ENCODE measurements at places on chromosomes 6 and 20.

DNA sequence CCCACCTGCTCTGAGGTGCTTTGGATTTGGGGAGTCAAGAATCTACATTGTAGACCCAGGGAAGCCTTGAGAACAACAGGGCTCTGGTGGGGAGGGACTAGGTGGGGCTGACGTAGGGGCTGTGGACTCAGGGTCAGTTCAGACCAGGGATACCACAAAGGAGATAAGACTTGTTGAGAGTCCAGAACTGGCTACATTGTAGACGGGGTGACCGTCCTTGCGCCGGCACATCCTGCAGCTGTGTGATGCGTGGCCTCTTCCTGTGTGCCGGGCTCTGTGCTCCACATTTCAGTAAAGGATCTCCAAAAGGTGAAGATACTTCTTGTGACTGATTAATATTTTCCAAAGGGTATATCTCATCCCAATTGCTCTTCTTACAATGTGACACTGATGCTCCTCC, 9.8 kb upstream of the TLDC2 start:
- no peak for DNase-seq

DNA sequence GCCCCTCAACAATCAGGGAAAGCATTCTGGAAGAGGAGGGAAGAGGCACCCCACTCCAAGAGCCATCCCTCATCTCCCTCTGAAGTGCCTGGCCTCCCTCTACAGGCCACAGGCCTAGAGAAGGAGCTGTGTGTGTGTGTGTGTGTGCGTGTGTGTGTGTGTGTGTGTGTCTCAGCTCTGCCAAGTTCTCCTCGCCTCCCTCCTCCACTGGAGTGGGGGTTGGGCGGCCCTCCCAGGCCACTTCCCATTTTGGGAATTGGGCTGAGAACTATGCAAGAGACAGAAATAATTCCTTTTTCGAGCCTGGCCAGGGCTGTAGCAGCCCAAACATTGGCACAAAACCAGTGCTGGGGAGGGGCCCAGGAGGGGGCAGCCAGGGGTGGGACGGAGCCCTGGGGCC, 35.7 kb downstream of the KCNB1 start:
- DNase-seq, result no peak

GRCh38 chr6:157066781-157067491, 256.4 kb downstream of the TMEM242 start:
- DNase-seq, result no peak

DNA sequence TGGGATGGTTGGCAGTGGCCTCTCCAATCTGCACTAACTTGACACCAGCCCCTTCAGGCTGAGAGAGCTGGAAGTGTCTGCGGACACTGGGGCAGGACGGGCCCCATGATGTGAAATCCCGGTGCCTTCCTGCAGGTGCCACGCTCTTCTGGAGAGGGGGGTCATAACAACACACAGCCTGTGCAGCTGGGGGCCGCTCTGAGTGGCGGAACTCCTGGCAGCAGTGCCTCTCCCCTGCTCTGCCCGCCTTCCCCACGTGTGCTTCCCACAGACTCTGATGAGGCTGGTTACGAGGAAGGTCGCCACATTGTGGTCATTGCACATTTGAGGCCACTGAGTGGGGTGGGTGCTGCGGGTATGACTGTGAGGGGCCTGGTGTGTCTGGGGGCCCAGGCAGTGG, 145.2 kb downstream of the DTNBP1 start:
- DNase-seq, result no peak

DNA sequence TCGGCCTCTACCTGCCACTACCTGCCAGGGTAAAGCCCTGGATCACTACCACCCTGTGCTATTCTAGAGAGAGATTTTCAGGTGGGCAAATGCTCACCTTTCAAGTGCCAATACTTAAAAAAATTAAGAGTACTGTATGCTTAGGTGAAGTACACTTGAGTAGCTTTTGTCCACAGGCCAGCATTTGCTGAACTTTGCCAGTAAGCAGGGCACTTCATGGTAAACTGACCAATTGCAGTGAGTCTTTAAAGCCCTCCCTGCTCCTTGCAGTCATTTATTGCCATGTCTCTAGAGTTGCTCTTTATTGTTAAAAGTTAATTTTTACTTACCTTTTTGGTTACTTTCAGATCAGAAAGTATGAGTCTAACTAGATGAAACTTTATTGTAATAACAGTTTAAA, 58.5 kb downstream of the PLAGL1 start:
- no peak for DNase-seq

GRCh38 chr6:166766769-166767168, 139.7 kb upstream of the RPS6KA2 start:
- DNase-seq, result no peak

Measured in astrocyte of the spinal cord (primary cell).